Effector memory CD4-positive, alpha-beta T cell (primary cell): ENCODE measurements at places on chromosomes 16 and 17.

DNA sequence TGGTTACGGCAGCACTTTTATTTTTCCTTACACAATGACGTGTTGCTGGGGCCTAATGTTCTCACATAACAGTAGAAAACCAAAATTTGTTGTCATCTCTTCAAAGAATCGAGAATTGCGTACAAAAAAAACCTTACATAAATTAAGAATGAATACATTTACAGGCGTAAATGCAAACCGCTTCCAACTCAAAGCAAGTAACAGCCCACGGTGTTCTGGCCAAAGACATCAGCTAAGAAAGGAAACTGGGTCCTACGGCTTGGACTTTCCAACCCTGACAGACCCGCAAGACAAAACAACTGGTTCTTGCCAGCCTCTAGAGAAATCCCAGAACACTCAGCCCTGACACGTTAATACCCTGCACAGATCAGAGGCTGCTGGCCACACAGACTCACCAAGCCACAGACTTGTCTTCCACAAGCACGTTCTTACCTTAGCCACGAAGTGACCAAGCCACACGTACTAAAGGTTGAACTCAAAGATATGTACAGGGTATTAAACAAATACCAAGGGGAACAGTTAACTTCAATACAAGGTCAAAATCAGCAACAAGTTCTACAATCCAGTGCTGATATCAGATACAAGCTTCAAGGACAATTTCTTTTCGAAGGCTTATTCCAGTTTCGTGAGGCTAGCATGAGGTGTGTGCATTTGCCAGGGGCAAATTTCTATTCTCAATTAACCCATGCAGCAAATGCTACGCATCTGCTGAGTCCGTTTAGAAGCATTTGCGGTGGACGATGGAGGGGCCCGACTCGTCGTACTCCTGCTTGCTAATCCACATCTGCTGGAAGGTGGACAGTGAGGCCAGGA, 2.4 kb downstream of the ACTG1 start:
- peaks cover 28% of the 10 kb centered on the region for H3K36me3 ChIP-seq
- H3K4me1 ChIP-seq: peaks cover 35% of the 10 kb centered on the region
- H3K4me3 ChIP-seq: peak overlapping the region; percentile 67

DNA sequence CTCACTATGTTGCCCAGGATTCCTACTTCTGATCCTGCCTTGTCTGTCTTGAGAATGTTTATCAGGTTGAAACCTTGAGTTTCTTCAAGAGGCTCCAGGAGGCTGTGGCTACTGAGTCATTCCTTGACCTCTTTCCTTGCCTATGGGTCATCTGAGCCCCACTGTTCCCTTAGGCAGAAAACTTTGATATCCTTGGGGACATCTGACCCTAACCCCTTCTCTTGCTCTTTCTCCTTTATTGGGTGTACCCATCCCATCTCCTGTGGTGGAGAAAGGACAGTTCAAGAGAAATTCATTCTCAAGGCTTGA, 12.5 kb downstream of the ARL4D start:
- H3K4me3 ChIP-seq: no peak overlapping the region
- DNase-seq: no peak
- no peaks in the 10 kb centered on the region for H3K27me3 ChIP-seq
- no peaks in the 10 kb centered on the region for H3K4me1 ChIP-seq

GRCh38 chr17:55162556-55162946, 102.2 kb upstream of the HLF start:
- no peaks in the 10 kb centered on the region for H3K4me1 ChIP-seq
- H3K27ac ChIP-seq: no peak overlapping the region
- no peak overlapping the region for H3K4me3 ChIP-seq

DNA sequence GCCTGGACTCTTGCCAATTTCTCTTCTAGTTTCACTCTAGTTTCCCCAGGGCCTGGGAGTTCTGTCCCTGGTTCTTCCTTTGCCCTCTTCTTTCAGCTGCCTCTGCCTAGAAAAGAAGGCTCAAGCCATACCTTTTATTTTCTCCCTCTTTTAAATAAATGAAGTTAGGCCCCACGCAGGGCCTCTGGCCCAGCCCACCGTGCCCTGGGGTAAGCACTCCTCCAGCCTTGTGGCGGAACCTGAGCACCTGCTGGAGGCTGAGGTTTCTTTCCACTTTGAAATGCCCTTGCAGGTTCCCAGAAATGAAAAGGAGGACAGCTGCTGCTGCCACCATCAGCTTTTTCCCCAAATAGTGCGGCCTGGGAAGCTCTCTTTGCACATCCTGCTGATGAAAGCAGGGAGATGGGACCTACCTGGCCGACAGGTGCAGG, 139.4 kb downstream of the CCDC182 start:
- no peaks in the 10 kb centered on the region for H3K36me3 ChIP-seq
- H3K4me3 ChIP-seq: peak overlapping the region; percentile 12
- no peaks in the 10 kb centered on the region for H3K27me3 ChIP-seq
- no peak for DNase-seq
- peak overlapping the region; percentile 73 for H3K27ac ChIP-seq
- peaks cover 55% of the 10 kb centered on the region for H3K4me1 ChIP-seq

DNA sequence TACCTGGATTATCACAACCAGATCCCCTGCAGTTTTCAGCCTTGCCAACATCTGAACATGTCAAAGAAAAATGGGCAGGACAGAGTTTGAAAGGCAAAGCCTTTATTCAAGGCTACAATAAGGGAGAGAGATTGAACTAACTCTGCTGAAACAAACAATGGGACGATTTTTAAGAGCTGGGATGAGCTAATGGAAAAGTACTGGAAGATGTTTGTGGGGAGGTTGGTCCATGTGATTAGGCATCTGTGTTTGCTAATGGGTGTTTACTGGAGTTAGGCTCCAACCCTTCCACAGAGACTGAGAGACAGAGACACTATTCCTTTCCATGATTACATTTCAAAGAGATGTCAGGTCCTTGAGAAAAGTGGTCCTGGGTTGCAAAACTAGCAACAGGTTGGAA, 35.0 kb upstream of the HSBP1 start:
- no peak overlapping the region for H3K27ac ChIP-seq
- H3K36me3 ChIP-seq: no peaks in the 10 kb centered on the region
- H3K27me3 ChIP-seq: no peaks in the 10 kb centered on the region
- H3K4me3 ChIP-seq: no peak overlapping the region
- H3K4me1 ChIP-seq: no peaks in the 10 kb centered on the region
- no peak for DNase-seq

DNA sequence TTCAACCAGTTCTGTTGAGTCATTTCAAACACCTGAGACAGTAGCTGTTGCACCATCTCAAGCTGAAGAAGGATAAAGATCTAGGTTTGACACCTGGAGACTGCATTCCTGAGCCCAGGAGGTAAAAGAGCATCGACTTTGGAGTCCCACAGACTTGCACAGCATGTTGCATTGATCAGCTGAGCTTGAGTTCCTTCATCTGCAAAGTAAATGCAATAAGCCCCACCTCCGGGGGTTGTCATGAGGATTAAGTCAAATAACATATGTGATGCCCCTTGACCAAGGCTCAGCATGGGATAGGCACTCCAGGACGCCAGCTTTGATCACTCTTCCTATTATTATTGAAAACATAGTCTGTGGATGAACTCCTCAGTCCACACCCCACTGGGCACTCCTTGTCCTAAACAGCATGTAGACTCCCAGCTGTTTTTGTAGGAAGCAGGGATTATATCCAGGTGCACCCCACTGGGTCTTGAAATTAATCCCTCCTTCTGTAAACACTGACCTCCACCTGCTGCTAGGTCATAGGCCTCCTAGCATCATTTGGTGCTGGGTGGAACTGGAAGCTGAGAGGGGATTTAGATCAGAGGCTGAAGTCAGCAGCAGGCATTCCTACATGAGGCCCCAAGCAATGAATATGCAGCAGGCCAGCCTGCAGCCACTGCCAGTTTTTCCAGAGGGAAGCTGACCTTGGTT, 259.0 kb downstream of the HS3ST4 start:
- H3K4me1 ChIP-seq: no peaks in the 10 kb centered on the region
- H3K27ac ChIP-seq: no peak overlapping the region
- H3K4me3 ChIP-seq: no peak overlapping the region
- no peak for DNase-seq
- no peaks in the 10 kb centered on the region for H3K27me3 ChIP-seq
- no peaks in the 10 kb centered on the region for H3K36me3 ChIP-seq

DNA sequence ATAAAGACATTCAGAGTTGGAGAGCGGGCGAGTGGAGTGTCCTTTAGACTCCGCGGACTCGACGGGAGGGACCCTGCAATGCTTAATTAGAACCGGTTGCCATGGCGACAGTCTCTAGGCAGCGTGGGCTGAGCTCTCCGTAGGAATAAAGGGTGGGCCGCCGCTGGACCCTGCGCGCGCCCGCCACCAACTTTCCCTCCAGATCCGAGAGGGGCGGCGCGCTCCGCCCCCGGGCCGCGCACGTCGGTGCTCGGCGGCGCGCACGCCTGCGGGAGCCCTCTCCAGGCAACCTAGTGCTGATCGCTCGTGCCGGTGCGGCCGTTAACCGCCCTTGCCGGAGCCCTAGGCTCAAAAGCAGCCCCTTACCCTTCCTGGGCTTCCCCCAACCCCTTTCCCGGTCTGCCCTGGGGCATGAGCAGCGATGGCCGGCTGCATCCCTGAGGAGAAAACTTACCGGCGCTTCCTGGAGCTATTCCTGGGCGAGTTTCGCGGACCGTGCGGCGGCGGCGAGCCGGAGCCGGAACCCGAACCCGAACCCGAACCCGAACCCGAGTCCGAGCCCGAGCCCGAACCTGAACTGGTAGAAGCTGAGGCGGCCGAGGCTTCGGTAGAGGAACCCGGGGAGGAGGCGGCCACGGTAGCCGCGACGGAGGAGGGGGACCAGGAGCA, at the start of gene PPM1E:
TSS of gene PPM1E (plus strand) at position 278 of the 669 bp plus-strand sequence.
- H3K4me3 ChIP-seq: peak within 1 kb of the TSS; percentile 77
- H3K36me3 ChIP-seq: no peaks in the 10 kb centered on the region
- H3K27me3 ChIP-seq: peaks cover 28% of the 10 kb centered on the region
- peaks cover 11% of the 10 kb centered on the region for H3K4me1 ChIP-seq

DNA sequence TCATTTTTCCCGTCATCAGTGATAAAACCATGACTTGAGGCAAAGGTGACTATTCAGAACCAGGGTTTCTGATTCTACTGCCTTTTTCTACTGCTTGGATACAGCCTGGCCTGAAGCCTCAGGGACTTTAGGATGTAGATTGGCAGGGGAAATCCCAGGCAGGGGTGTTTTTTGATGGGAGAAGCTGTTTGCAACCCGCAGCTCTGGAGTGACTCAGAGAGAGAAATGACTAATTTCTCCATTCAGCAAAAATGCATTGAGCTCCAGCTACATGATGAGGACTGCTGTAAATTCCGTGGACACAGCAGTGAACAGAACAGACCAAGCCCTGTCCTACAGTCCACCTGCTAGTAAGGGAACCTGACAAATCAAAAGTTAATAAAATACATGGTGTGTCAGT, 560.6 kb downstream of the CDH13 start:
- no peaks in the 10 kb centered on the region for H3K36me3 ChIP-seq
- H3K27me3 ChIP-seq: no peaks in the 10 kb centered on the region
- no peak overlapping the region for H3K27ac ChIP-seq
- no peaks in the 10 kb centered on the region for H3K4me1 ChIP-seq

- H3K27me3 ChIP-seq: no peaks in the 10 kb centered on the region
- H3K4me3 ChIP-seq: no peak overlapping the region
- DNase-seq: no peak
- peaks cover 25% of the 10 kb centered on the region for H3K36me3 ChIP-seq
- peaks cover 36% of the 10 kb centered on the region for H3K4me1 ChIP-seq
These were observed 1.2 kb upstream of the TMEM88 start for GRCh38 chr17:7853691-7854038.

GRCh38 chr16:77551357-77551756, 116.5 kb upstream of the ADAMTS18 start:
- no peak for DNase-seq
- H3K4me3 ChIP-seq: no peak overlapping the region
- no peak overlapping the region for H3K27ac ChIP-seq
- no peaks in the 10 kb centered on the region for H3K4me1 ChIP-seq
- H3K27me3 ChIP-seq: no peaks in the 10 kb centered on the region

DNA sequence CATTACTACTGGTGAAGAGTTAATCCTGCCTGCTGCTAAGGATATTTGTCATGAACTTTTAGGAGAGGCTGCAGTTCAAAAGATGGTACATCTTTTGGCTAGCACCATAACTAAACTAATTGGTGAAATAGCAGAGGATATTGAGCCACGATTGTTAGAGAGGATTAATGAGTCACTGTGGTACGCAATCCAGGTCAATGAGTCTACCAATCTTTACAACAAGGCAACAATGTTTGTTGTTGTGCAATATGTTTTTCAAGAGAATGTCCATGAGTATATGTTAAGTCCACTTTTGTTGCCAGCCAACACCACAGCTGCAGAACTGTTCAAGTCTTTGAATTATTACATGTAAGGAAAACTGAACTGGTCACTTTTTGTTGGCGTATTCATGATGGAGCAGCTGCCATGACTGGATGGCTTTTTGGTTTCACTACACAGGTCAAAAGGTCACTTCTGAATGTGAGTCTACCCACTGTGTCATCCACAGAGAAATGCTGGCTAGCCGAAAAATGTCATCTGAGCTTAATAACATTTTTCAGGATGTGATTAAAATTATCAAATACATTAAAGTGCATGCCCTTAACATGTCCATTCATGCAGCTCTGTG, 402.6 kb upstream of the KIF2B start:
- no peak overlapping the region for H3K4me3 ChIP-seq
- no peaks in the 10 kb centered on the region for H3K36me3 ChIP-seq
- no peaks in the 10 kb centered on the region for H3K4me1 ChIP-seq
- DNase-seq: no peak

- no peak overlapping the region for H3K4me3 ChIP-seq
- H3K27me3 ChIP-seq: peaks cover 37% of the 10 kb centered on the region
- no peak overlapping the region for H3K27ac ChIP-seq
- DNase-seq: no peak
- peaks cover 20% of the 10 kb centered on the region for H3K4me1 ChIP-seq
- no peaks in the 10 kb centered on the region for H3K36me3 ChIP-seq
These were observed 2.2 kb downstream of the ETV4 start for GRCh38 chr17:43543771-43544575.

DNA sequence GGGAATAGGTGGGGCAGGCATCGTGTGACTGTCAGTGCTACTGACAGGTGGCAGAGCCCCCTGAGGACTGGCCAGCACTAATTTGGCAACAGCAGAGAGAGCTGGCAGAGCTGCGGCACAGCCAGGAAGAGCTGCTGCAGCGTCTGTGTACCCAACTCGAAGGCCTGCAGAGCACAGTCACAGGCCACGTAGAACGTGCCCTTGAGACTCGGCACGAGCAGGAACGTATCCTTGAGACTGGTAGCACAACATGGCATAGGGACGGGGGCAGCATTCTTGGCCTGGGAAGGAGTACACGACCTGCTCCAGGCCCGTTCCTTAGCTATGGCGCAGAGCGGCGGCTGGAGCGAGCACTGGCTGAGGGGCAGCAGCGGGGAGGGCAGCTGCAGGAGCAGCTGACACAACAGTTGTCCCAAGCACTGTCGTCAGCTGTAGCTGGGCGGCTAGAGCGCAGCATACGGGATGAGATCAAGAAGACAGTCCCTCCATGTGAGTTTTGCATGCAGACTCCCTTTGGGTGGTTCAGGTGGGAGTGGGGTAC, 3.0 kb upstream of the NRN1L start:
- H3K27me3 ChIP-seq: no peaks in the 10 kb centered on the region
- DNase-seq: no peak
- H3K4me1 ChIP-seq: peaks cover 3% of the 10 kb centered on the region
- H3K4me3 ChIP-seq: no peak overlapping the region

DNA sequence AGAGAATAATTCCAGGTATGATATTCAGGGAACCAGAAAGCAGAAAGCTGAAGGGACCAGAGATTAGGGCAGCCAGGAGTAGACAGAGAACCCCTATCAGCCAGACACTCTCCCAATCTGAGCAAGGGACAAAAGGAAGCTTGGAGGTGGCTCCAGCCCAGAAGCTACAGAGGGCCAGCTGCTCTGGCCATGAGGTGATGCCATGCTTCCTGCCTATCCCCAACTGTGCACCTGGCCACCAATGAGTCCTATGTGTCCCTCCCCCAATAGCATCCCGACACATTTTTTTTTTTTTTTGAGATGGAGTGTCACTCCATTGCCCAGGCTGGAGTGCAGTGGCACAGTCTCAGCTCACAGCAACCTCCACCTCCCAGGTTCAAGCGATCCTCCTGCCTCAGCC, 30.0 kb downstream of the NSMCE1 start:
- no peak for DNase-seq
- no peaks in the 10 kb centered on the region for H3K27me3 ChIP-seq
- no peaks in the 10 kb centered on the region for H3K36me3 ChIP-seq
- H3K4me3 ChIP-seq: no peak overlapping the region
- H3K27ac ChIP-seq: peak overlapping the region; percentile 89
